CD4-positive, alpha-beta T cell (primary cell): ENCODE measurements at places on chromosomes 2 and 18.

GRCh38 chr2:88110830-88111229 lies 17.0 kb downstream of the FABP1 start:
- H3K4me1 ChIP-seq, result no peaks in the 10 kb centered on the region
- no peak overlapping the region for H3K27ac ChIP-seq
- H3K36me3 ChIP-seq, result no peaks in the 10 kb centered on the region
- H3K4me3 ChIP-seq, result no peak overlapping the region

DNA sequence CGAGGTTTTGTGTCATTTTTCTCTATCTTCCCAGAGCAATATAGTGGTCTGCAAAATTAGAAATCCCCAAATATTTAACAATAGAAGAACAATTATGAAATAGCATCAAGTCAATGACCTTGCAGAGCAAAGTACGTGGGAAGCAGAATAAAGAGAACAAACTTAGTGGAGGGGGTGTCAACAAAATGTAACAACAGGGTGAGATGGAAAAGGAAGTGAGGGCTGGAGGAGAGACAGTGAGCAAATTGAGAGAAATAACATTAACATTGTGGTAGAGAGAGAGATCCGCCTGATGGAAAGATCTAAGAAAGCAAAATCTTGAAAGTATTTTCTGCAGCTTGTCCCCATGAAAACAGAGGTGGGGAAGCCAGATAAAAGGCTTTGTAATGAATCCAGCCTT lies 23.4 kb downstream of the ARHGAP15 start:
- peak overlapping the region; percentile 39 for H3K27ac ChIP-seq
- peaks cover 29% of the 10 kb centered on the region for H3K36me3 ChIP-seq
- H3K4me1 ChIP-seq, result peaks cover 44% of the 10 kb centered on the region
- peak overlapping the region; percentile 1 for H3K4me3 ChIP-seq

- no peak overlapping the region for H3K27ac ChIP-seq
- no peaks in the 10 kb centered on the region for H3K36me3 ChIP-seq
- no peak for DNase-seq
- H3K27me3 ChIP-seq, result no peaks in the 10 kb centered on the region
- H3K4me1 ChIP-seq, result no peaks in the 10 kb centered on the region
- H3K4me3 ChIP-seq, result no peak overlapping the region
Measured at GRCh38 chr2:212730994-212731393, 192.4 kb upstream of the ERBB4 start.

DNA sequence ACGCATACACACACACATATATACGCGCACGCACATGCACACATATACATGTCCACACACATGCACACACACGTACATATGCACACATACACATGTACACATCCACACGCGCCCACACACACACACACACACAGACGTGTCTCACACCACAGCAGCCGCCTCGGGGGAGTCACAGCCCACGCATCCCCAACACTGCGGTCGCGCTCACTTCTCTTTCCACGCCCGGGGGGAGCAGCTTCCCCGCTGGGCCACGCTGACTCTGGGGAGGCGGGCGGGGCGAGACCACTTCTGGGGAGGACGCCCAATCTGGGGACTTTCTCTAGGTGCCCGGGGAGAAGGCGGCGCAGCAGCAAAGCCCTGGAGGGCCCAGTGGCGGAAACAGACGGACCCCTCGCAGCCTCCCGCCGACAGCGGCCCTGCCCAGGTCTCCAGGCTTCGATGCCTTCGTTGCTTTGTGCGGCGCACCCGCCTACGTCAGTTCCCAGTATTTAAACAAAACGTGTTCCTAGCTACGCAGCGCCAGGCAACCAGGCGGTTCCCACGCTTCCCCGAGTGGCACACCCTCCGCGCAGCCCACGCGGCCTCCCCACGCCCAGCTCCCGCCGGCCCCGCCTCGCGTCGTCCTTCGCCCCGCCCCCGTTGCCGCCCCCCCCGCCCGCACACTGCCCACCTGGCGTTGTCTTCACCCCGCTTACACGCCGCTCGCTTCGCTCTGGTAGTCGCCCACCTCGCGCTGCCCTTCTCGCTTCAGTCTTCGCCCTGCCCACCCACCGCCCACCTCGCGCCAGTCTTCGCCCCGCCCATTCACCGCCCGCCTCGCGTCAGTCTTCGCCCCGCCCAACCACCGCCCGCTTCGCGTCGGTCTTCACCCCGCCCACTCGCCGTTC lies 810 bp upstream of the RBFA start:
- peak overlapping the region; percentile 96 for H3K27ac ChIP-seq
- peaks cover 23% of the 10 kb centered on the region for H3K4me1 ChIP-seq
- peak overlapping the region; percentile 91 for H3K4me3 ChIP-seq
- no peak for DNase-seq
- peaks cover 10% of the 10 kb centered on the region for H3K36me3 ChIP-seq

DNA sequence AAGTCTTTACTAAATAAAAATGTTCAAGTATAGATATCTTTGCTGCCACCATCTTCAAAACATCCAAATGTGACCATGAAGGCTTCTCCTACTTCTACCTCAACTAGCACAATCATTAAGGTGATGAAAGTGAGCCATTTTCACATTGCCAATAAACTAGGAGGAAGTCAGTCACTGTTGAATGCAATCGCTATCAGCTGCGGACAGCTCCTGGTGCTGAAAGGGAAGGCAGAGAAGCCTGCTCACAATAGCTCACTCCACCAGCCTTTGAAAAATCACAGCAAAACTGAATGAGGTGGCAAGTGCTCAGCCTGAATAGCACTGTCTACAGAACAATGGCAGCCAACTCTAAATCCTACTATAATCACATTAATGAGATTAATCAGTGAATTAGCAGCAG lies 2.2 kb downstream of the MYT1L start:
- H3K4me3 ChIP-seq, result no peak overlapping the region
- H3K4me1 ChIP-seq, result no peaks in the 10 kb centered on the region
- H3K36me3 ChIP-seq, result no peaks in the 10 kb centered on the region
- no peak for DNase-seq

DNA sequence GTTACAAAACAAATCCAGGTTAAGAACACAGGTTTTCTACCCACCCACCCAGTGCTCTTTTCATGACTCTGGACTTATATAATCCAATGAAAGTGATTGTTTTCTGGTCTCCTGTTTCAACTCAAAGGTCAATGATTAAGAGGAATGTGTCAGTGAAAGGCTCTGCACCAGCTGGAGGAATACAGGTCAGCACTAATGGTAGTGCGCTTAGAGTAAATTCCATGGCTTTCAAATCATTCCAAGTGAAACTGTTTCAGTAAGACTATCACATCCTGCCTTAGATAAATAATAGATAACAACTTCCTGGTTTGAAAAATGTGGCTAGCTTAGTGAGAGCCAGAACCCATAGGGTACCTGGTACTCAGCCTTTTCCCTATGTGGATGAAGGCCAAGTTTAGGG lies 47.8 kb downstream of the SLC9A4 start:
- H3K27me3 ChIP-seq, result no peaks in the 10 kb centered on the region
- H3K36me3 ChIP-seq, result no peaks in the 10 kb centered on the region
- H3K4me1 ChIP-seq, result no peaks in the 10 kb centered on the region
- no peak for DNase-seq

DNA sequence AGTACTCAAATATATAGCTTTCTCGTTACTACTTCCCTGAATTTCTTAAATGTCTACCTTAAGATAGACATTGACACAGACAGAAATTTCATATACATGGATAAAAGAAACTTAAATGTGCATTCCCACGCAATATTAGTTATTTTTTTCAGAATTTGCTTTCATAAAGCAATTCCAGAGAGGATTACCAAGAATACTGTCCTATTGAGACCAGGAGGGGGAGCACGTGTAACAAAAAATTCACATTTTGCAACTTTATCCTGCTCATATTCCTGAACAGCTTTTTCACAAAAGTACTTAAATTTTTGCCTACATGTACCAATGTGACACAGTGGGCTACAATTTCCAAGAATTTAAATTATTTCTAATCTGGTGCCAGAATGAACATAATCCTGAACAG lies 30.7 kb upstream of the ERCC3 start:
- H3K4me1 ChIP-seq, result no peaks in the 10 kb centered on the region
- DNase-seq, result peak; percentile 26
- H3K27ac ChIP-seq, result no peak overlapping the region
- H3K36me3 ChIP-seq, result peaks cover 78% of the 10 kb centered on the region

DNA sequence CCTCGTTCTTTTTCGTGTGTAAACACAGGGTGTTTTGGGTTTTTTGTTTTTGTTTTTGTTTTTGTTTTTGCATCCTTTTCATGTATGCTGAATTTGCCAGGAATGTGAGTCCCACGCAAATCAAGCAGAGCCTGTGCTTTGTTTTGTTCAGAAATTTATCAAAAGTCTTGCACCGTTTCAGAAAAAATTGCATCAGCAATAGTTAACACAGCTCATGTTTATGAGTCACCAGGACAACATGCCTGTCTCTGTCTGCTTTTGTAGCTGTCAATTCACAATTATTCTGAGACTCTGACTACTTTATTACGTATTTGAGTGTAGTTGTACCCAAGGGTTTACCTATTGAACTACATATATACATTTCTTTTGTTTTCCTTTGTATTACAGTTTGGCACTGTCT lies 38.3 kb downstream of the MRPL44 start:
- H3K27ac ChIP-seq, result no peak overlapping the region
- no peaks in the 10 kb centered on the region for H3K27me3 ChIP-seq
- H3K4me3 ChIP-seq, result no peak overlapping the region
- no peaks in the 10 kb centered on the region for H3K36me3 ChIP-seq
- DNase-seq, result no peak
- no peaks in the 10 kb centered on the region for H3K4me1 ChIP-seq
